ENCODE measurements at places on chromosomes 1 and 21. TPM values are rescaled to one million over a fixed set of nuclear protein-coding genes. Genes with fewer than 3 reads are reported as not detected.

Gene TFF2
- total RNA-seq, result not detected

Gene NAV1
- 31.4 TPM for total RNA-seq

Gene PIK3C2B
- 44.6 TPM for total RNA-seq

Gene SMIM11
- total RNA-seq, result 19.1 TPM

Gene KCNK2
- 3.5 TPM for total RNA-seq

Gene PRR9
- total RNA-seq, result not detected

Gene SLAMF9
- not detected for total RNA-seq

Gene SMCP
- not detected for total RNA-seq

Gene OR2M3
- not detected for total RNA-seq

Gene CRABP2
- 117 TPM for total RNA-seq

Gene ALPL
- total RNA-seq, result 12.6 TPM

Gene RIT1
- total RNA-seq, result 54.2 TPM

Gene RGS5
- 164 TPM for total RNA-seq

Gene KCNAB2
- 17.3 TPM for total RNA-seq

Gene SPATA21
- total RNA-seq, result not detected
